ENCODE measurements at places on chromosomes 12 and 14.

DNA sequence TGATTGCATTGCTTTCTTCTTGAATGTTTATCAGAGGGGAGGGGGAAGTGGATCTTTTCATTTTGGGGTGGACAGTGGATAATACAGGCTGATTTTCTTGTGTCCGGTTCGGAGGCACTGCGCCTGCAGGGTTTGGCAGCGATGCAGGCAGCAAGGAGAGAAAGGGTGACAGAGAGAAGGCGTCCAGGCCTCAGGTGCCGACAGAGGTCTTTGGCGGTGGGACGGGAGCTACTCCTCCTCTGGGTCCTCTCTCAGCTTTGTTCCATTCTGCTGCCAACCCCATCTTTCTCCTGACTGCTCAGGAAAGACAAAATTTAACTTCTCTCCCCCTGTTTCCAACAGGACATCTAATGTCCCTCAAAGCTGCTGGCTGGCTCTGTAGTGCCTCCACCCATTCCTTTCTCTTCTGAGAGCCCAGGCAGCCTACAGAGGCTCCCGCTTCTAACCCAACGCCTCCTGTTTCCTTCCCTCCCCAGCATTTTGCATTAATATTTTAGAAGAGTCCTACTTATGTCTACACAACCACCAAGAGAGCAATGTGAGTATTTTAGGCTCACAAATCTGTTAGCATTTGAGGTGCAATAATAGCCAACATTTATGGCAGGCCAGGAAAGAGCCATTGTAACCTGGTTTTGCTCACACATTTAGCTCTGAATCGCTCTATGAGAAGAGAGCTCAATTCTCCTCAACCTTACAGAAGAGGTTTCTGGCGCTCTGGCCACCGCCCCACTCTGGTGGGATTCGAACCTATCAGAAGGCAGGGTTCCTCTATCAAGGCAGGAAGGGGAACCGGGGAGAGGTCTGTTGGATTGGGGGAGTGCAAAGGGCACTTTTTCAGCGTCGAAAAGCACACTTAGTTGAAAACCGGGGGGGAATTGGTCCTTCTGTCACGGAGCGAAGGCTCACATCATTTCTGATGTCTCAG is 7.1 kb upstream of the TBX5 start:
- no peak for DNase-seq

DNA sequence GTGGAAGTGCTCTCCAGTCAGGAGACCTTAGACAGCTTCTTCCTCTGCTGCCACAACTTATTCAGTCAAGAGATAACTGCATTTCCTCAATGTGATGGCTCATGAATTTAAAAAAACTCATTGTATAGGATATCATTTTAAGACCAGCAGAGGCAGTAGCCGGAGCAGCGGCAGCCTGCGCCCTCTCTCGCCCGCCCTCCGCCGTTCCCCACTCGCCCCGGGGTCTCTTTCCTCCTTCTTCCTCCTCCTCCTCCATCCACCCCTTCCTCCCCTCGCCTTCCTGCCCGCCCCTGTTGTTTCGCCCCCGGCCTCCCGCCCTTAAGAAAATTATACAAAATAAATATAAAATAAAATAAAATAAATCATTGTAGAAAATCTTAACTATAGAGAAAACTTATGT is 687.6 kb downstream of the FLRT2 start:
- DNase-seq = no peak

DNA sequence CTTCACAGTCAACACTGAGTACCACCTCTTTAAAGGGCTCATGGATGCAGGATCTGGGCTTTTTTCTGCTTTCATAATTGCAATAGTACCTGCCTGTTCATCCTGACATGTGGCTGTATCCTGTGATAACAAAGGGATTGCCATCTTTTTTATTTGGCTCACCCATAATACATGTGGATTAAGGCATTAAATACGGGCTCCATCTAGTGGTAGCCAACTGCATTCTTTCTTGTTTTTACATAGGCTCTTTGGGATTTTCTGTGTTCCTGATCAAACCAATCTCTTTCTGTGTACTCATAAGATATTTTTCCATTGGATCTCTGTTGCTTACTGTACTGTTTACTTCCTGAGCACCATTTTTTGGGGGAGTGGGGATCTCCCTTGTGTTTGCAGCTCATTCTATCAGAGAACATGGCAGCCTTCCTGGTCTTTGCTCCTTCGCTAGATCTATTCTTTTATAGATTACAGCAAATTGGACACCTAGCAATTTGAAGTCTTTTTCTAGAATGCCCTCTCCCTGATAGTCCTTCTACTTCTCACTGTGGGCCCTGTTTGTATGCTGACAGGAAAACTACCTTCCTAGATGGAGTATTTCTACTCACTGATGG is 723.4 kb upstream of the MDGA2 start:
- DNase-seq = peak; percentile 10

GRCh38 chr12:117921929-117922777 is 46.6 kb downstream of the KSR2 start:
- DNase-seq = no peak

GRCh38 chr14:33568935-33569579 is 381.8 kb downstream of the EGLN3 start:
- DNase-seq = no peak

DNA sequence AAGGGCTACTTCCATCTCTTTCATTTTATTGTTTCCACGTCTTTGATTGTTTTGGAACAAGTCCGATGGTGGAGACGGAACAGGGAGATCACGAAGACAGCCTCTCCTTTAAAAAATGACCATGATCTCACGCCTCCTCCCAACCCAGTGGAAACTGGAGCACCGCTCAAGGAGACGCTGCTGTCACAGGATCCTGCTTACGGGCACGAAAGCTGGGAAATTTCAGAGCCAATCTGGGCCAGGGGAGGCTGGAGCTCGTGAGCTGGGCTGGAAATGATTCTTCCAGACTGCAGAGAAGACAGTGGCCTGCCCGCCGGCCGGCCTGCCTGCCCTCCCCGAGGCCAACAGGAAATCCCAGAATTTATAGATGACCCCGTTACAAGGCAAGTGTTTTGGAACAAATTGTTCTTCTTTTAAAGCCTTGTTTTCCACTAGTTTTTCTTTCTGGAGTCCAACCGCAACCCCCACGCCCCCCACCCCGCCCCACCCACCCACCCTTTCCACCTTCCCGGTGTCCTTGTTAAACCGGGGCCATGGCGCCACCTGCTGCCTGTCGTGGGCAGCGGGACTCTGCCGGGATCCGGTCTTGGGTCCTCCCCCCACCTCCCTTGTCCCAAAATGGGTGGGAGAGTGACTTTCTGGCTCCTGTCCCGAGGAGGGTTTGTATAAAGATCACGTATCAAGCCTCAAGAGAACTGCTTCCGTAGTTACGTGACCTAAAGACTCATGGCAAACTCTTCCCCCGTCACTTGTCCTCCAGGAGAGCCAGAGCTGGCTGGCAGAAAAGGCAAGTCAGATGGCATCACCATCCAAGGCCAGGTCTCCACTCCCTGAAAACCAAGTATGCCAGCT is 40.3 kb downstream of the MAP1LC3B2 start:
- DNase-seq = no peak

DNA sequence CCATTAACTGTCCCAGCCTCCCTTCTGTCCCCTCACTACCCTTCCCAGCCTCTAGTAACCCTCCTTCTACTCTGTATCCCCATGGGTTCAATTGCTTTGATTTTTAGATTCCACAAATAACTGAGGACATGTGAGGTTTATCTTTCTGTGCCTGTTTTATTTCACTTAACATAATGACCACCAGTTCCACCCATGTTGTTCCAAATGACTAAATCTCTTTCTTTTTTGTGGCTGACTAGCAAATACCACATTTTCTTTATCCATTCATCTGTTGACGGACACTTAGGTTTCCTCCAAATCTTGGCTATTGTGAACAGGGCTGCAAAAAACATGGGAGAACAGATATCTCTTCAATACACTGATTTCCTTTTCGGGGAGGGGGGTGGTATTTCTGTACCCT is 65.7 kb downstream of the PRKD1 start:
- no peak for DNase-seq

- no peak for DNase-seq
These were observed 6.0 kb downstream of the SLCO1C1 start for GRCh38 chr12:20701106-20701505.

DNA sequence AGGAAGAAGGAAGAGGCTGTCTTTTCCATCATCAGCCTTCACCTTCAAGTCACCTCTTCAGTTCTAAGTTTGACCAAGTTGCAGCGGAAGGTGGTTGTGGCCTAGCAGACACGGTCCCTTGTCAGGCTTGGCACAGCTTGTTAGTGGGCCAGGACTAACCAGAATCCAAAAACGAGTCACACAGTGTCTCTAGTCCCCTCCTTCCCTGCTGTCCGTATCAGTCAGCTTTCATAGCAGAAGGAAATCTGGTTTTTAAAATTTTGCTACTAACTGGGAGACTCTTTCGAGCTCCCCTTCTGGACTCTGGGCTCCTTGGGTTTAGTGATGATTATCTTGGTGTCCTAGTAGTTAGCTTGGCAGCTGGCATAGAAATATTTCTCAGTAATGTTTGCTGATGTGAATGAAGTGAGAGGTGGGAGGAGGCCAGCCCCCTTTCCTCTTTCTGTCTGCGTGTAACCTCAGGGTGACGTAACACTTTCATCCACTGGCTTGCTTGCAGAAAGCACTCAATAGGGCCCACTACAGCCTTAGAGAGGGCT is 3.8 kb downstream of the ETV6 start:
- no peak for DNase-seq

- DNase-seq = no peak
These were observed 186.6 kb upstream of the EEA1 start for GRCh38 chr12:93115646-93116045.
